ENCODE measurements at places on chromosomes 7 and 10.
A peak's percentile ranks its signal among the peaks of the same experiment; 100 is the strongest.

- DNase-seq = no peak
Observed at GRCh38 chr7:30826181-30826580, 55.0 kb downstream of the MINDY4 start.

GRCh38 chr10:56139405-56139804 is 221.7 kb downstream of the ZWINT start:
- DNase-seq = no peak

- DNase-seq = peak; percentile 24
Observed at GRCh38 chr7:92527300-92528187, 776 bp downstream of the PEX1 start.

GRCh38 chr7:99210265-99210970 is 2.5 kb upstream of the KPNA7 start:
- no peak for DNase-seq

GRCh38 chr7:102942868-102943267 is 30.1 kb downstream of the LRRC17 start:
- no peak for DNase-seq

GRCh38 chr7:50140688-50141087 is 47.6 kb upstream of the ZPBP start:
- DNase-seq = no peak

- no peak for DNase-seq
Observed at GRCh38 chr10:88828310-88828709, 23.3 kb downstream of the ANKRD22 start.

- no peak for DNase-seq
Observed at GRCh38 chr10:78337016-78337415, 303.4 kb downstream of the RPS24 start.

- DNase-seq = peak; percentile 51
Observed at GRCh38 chr10:73862011-73862410, 12.3 kb downstream of the CAMK2G start.

- DNase-seq = no peak
Observed at GRCh38 chr7:47635091-47636080, 53.5 kb upstream of the TNS3 start.

GRCh38 chr10:58781873-58782488 is 269.3 kb downstream of the BICC1 start:
- DNase-seq = peak; percentile 59

- no peak for DNase-seq
Observed at GRCh38 chr10:8296090-8296733, 241.7 kb downstream of the GATA3 start.

GRCh38 chr10:86662186-86663045 is 5.9 kb upstream of the LDB3 start:
- no peak for DNase-seq

DNA sequence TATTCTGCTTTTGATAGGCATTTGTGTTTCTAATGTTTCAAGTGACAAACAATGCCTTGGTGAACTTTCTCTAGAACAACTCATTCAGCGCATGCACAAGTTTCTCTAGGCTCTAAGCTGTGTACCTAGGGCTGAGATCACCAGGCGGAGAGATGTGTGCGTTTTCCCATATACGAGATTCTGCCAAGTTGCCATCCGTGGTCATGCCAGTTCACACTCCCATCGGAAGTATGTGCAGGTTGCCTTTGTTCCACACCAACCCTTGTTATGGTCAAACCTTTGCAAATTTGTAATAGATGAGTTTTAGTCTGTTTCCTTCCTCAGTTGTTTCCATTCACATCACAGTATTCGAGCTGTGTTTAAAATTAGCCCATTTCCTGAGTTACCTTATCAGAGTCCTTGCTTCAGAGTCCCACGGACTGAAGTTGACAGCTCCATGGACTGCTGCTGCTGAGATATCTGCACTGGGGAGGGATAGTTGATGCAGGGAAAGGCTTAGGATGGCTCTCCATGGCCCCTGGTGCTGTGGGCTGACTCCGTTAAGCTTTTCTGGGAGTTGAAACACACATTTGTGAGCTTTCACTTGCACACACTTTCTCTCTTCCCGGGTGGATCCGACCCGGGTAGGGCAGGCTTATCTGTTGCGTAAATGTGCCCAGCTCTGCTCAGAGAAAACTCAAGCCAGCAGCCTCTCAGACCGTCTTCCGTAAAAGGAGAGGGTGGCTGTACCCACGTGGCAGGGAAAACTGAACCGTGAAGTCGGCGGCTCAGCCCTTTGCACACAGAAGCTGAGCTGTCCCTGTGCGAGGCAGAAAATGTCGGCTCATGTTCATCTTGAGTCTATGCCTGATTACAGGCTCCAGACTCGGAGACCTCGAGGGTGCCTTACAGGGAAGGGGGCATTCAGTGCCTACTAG is 49.4 kb downstream of the HK1 start:
- peak; percentile 78 for DNase-seq

- DNase-seq = peak; percentile 68
Observed at GRCh38 chr10:71302874-71303568, 16.0 kb upstream of the SLC29A3 start.

DNA sequence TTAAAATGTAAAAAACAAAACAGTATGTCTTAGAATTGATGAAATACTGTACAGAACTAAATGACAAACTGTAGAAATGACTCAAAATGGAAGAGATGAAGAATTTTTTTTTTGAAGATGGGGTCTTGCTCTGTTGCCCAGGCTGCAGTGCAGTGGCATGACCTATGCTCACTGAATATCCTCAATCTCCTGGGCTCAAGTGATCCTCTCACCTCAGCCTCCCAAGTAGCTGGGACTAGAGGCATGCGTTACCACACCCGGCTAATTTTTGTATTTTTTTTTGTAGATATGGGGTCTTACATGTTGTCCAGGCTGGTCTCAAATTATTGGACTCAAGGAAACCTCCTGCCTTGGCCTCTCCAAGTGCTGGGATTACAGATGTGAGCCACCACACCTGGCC is 36.5 kb downstream of the ATAD1 start:
- no peak for DNase-seq

GRCh38 chr7:129468547-129468946 is 33.8 kb upstream of the SMKR1 start:
- no peak for DNase-seq

GRCh38 chr7:121023683-121024511 is 35.4 kb downstream of the CPED1 start:
- no peak for DNase-seq

DNA sequence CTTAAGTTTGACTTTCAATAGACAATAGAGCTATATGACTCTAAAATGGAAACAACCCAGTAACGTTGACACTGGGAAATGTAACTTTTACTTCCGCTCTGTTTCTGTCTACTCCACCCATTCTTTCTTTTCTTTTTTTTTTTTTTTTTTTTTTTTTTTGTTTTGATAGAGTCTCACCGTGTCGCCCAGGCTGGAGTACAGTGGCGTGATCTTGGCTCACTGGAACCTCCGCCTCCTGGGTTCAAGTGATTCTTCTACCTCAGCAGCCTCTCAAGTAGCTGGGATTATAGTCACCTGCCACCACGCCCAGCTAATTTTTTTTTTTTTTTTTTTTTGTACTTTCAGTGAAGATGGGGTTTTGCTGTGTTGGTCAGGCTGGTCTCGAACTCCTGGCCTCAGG is 13.9 kb downstream of the PRSS2 start:
- no peak for DNase-seq

- DNase-seq = no peak
Observed at GRCh38 chr10:114908896-114909295, 29.1 kb upstream of the TRUB1 start.

GRCh38 chr10:84256510-84257342 is 11.9 kb downstream of the RGR start:
- DNase-seq = peak; percentile 29

- DNase-seq = no peak
Observed at GRCh38 chr7:400901-401485, 111.0 kb downstream of the FOXL3 start.

- DNase-seq = no peak
Observed at GRCh38 chr10:77500754-77501151, 136.9 kb downstream of the KCNMA1 start.

GRCh38 chr10:120184547-120185337 is 272.3 kb upstream of the PLPP4 start:
- no peak for DNase-seq

DNA sequence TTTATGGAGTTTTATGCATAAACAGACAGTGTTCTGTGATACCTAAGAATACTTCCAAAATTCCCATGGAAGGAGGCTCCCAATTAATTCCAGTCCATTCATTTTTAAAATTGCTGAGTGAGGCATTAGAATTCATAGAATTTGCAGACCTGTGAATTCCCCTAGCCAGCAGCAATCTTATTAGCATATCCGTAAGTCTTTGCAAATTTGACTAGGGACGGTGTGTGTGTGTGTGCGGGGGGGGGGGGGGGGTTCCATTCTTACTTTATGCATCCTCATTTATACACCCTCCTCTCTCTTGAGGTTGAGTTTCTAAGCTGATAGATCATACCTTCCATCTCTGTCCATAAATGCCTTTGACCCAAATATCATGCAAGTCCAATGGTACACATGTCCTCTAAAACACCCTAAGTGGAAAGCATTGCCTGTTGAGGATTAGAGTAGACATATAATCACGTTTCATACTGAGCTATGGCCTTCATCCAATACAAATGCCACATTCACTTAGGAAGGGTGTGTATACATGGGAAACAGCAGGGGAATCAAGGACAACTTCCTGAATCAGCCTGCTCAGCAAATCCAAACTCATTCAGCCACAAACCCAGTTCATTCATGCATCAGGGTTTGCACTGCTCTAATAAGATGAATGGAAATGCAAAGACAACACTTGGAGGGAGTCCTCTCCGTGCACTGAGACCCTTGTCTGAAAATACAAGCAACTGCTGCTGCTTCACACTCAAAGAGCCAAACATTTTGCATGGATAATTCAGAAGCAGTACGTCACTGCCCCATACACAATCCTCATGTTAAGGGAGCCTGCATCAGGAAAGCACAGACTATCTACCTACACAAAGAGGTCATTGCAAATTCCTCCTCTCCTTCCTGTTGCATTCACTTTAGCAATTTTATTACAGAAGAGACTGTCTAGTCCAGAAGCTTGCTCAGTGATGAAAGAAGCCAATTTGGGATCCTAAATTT is 350.8 kb downstream of the KCNMA1 start:
- DNase-seq = no peak

GRCh38 chr7:47248797-47249196 is 333.1 kb downstream of the TNS3 start:
- no peak for DNase-seq

DNA sequence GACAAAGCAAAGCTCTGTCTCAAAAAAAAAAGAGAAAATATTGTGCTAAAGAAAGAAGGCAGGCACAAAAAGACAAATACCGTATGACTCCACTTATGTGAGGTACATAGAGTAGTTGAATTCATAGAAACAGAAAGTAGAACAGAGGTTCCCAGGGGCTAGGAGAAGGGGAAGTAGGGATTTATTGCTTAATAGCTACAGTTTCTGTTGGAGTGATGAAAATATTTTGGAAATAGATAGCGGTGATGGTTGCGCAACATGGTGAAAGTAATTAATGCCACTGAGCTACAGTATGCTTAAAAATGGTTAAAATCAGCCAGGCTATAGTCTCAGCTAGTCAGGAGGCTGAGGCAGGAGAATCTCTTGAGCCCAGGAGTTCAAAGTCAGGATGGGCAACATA is 18.5 kb upstream of the NPFFR1 start:
- peak; percentile 94 for DNase-seq

DNA sequence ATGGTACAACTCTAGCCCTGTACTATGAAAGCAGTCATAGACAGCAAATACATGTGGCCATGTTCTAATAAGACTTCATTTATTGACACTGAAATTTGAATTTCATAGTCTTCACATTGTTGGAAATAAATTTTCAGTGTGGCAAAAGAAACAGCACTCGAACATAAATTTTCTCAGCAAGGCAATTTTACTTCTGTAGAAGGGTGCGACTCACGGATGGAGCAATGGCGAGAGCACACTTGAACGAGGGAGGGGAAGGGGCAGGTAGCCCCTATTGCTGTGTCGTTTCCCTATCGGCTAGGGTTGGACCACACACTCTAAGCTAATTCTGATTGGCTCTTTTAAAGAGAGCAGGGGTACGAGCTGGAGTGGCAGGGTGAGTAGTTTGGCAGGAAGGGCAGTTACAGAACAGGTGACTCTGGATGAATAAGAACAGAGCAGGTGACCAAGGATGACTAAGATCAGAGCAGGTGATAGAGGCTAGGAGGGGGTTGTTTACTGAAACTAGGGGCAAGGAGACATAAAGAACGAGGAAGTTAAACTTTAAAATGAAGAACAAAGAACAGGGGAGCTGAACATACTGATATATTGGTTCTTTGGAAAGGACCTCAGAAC is 52.0 kb downstream of the LRRC4 start:
- no peak for DNase-seq

DNA sequence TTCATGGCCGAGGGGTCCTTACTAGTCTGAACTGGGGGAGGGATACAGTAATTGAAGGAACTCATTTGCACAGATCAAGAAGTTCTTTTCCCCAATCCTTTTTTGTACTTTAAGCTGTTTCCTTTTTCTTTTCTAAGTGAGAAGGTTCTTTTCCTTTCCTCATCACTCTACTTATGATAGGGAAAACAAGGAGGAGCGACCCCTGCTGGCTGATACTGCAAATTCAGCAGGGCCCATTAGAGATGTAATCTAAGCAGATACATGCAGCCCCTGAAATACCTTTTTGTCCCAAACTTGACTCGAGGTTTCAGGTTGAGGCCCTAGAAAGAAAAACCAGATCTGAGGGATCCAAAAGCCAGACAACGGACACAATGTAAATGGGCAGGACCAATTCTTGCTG is 305.5 kb downstream of the DNAJB9 start:
- DNase-seq = no peak

DNA sequence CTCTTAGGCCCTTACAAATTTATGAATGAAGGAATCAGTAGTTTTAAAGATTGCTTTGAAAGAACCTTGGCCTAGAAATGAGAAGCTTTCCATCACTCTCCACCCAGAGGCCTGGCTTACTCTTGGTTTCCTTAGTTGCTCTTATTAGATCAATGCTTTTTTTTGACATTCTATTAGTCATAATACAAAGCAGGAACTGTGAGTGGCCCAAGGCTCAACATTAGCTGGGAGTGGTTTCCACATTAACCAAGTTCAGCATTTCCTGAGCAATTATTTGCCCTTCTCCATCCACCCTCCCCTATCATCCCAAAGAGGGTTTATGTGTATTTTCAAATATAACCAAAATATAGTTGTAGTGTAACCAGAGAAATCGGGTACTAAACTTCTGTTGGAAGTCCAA is 103.4 kb upstream of the FAM204A start:
- DNase-seq = peak; percentile 7

DNA sequence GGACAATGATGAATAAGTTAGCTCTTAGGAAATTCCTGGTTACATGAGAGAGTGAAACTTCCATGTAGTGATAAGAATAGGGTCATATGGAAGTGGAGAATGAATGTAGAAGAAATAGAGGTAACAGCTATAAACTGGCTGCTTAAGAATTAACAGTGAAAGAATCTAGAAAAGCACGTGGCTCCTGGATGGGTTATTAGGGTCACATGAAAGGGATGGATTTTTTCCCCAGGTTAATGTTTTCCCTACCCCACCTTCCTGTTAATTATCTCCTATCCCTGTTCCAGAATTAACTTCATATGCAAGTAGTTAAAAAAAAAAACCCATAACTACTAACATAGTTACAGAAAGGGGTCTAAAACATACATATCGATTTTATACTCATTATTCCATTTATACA is 58.0 kb downstream of the ANKIB1 start:
- no peak for DNase-seq

GRCh38 chr7:96973986-96974385 is 31.4 kb upstream of the DLX6 start:
- no peak for DNase-seq

GRCh38 chr7:70557338-70557737 is 574.6 kb upstream of the GALNT17 start:
- DNase-seq = no peak
